ENCODE measurements at places on chromosomes 6 and 20.

DNA sequence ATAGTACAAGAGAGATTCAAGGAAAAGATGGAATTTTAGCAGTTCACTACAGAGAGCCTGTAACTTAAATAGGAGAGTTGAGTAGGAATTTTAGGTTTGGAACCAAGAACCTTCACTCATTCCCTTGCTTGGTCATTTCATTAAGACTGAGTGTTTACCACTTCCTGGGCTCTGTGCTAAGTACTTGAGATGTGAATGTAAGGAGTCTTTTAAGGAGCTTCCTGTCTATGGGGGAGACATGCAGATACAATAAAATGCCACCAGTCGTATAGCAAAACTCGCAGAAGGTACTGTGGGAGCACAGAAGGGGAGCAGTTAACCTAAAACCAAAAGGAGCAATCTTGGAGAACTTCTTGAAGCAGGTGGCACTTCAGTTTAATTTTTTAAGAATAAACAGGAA is 204.2 kb downstream of the SLC24A3 start:
- no peak overlapping the region for H3K4me3 ChIP-seq
- H3K27me3 ChIP-seq: no peaks in the 10 kb centered on the region
- no peaks in the 10 kb centered on the region for H3K4me1 ChIP-seq
- H3K36me3 ChIP-seq: no peaks in the 10 kb centered on the region

DNA sequence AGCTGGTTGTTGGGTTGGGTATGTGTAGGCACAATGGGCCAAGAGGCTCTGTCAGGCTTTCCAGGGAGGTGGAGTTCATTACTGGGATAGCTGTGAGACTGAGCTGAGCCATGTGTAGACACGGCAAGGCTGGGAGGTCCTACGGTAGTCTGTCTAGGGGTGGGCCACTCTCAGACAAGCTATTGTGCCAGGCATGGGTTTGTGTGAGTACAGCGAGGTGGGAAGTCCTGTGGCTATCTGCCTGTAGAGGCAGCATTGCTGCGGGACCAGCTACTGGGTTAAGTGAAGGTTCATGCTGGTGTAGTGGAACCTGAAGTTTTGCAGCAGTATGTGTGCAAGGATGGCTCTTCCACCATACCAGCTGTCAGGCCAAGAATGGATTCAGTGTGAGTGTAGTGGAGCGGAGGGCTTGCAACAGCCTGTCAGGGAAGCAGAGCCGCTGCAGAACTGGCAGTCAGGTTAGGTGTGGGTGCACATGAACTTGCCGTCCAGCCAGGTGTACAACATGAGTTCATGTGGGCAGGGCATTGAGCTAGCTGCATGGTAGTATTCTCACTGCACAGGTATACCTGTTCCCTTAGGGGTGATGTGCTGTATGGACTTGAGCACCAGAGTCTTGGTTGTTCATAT is 78.0 kb upstream of the CENPW start:
- H3K4me3 ChIP-seq: no peak overlapping the region
- no peaks in the 10 kb centered on the region for H3K27me3 ChIP-seq
- H3K27ac ChIP-seq: no peak overlapping the region

DNA sequence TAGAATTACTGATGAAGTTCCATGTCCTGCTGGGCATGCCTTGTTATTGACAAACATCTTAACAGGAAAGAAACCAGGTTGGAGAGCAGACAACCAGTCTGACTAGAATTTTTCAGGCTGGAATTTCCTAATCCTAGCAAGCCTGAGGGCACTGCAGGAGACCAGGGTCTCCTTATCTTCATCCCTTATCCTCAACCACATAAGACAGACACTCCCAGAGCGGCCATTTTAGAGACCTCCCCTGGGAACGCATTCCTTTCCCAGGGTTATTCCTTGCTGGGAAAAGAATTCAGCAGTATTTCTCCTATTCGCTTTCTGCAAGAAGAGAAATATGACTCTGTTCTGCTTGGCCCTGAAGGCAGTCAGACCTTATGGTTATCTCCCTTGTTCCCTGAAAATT is 803.7 kb downstream of the GRIK2 start:
- no peaks in the 10 kb centered on the region for H3K36me3 ChIP-seq
- no peak overlapping the region for H3K27ac ChIP-seq
- H3K27me3 ChIP-seq: no peaks in the 10 kb centered on the region
- H3K4me1 ChIP-seq: no peaks in the 10 kb centered on the region
- H3K4me3 ChIP-seq: no peak overlapping the region

DNA sequence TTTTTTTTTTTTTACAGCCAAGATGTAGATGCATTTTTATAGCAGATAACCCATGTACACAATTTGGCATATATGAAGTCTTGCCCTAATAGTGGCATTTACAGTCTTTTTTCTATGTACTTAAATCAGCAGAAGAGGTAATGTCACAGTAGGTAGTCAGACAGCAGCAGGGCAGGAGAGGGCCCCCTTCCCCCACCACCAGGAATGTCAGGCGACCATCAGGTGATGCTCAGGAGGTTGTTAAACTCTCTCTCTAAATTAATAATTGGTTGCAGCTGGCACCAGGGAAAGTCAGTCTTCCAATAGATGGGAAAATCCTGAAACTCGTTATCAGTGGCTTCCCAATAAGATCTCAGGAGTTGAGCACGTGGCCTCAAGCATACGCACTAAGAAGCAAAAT is 188.0 kb upstream of the ADGRB3 start:
- no peaks in the 10 kb centered on the region for H3K4me1 ChIP-seq
- H3K27me3 ChIP-seq: no peaks in the 10 kb centered on the region
- H3K36me3 ChIP-seq: no peaks in the 10 kb centered on the region
- no peak overlapping the region for H3K27ac ChIP-seq
- no peak for DNase-seq
- no peak overlapping the region for H3K4me3 ChIP-seq

DNA sequence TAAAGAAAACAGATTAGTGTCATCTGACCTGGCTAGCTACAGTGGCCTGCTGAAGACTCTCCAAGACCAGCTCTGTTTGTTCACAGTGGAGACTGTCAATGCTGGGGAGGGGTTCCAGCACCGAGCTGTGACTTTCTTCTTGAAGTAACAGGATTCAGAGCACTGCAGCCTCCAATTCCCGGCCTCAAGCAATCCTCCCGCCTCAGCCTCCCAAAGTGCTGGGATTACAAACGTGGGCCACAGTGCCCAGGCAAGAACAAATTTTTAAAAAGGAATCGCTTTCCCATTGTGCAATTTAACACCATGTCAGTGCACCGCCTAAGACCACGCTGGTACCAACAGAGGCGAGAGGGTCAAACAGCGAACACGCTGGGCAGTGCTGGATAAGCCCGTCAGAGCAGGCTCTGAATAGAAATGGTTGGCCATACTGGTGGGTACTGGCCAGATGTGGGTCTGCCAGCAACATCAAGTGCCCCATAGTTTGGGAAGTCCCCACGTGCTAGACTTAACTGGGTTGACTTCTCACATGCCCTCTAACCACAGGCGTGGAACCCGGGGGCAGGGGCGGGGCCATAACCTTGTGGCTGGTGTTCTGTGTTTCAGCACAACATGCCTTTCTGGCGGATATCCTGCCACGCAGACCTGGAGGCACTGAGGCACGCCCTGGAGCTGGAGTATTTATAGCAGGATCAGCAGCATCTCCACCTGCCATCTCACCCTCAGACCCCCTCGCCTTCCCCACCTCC is 168.9 kb downstream of the ZMYND8 start:
- no peaks in the 10 kb centered on the region for H3K4me1 ChIP-seq
- H3K4me3 ChIP-seq: no peak overlapping the region
- no peaks in the 10 kb centered on the region for H3K27me3 ChIP-seq
- no peak for DNase-seq
- H3K36me3 ChIP-seq: no peaks in the 10 kb centered on the region

DNA sequence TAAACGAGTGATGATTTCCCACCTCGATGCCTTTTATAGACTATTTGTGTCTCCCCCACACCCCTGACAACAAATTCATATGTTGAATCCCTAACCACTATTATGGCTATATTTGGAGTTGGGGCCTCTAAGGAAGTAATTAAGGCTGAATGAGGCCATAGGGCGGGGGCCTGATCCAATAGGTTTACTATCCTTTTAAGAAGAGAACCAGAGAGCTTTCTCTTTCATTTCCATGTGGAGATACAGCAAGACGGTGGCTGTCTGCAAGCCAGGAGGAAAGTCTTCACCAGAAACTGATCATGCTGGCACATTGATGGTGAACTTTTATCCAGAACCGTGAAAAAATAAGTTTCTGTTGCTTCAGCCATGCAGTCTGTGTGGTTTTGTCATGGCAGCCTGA is 38.9 kb upstream of the CLIC5 start:
- no peaks in the 10 kb centered on the region for H3K4me1 ChIP-seq
- no peaks in the 10 kb centered on the region for H3K27me3 ChIP-seq
- no peak overlapping the region for H3K27ac ChIP-seq
- no peak overlapping the region for H3K4me3 ChIP-seq
- DNase-seq: no peak

DNA sequence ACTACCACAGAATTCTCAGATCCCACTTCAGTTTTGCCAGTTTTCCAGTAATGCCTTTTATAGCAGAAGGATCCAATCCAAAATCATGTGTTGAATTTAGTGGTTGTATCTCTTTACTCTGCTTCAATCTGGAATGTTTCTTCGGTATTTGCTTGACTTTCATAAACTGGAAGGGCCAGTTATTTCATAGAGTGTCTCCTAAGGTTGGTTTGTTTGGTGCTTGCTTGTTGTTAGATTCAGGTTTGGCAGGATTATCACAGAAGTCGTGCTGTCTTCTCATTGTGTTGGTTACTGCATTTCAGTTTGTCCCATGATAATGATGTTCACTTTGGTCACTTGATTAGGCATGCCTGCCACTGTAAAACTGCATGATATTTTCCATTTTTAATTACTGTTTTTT is 45.7 kb downstream of the TMEM200A start:
- no peak overlapping the region for H3K4me3 ChIP-seq
- H3K27ac ChIP-seq: no peak overlapping the region
- no peaks in the 10 kb centered on the region for H3K36me3 ChIP-seq
- DNase-seq: no peak
- H3K4me1 ChIP-seq: no peaks in the 10 kb centered on the region
- no peaks in the 10 kb centered on the region for H3K27me3 ChIP-seq

- H3K27me3 ChIP-seq: peaks cover 12% of the 10 kb centered on the region
- no peak overlapping the region for H3K27ac ChIP-seq
- DNase-seq: no peak
- no peaks in the 10 kb centered on the region for H3K36me3 ChIP-seq
These were observed 287.7 kb downstream of the TAF4 start for GRCh38 chr20:61777773-61778494.

DNA sequence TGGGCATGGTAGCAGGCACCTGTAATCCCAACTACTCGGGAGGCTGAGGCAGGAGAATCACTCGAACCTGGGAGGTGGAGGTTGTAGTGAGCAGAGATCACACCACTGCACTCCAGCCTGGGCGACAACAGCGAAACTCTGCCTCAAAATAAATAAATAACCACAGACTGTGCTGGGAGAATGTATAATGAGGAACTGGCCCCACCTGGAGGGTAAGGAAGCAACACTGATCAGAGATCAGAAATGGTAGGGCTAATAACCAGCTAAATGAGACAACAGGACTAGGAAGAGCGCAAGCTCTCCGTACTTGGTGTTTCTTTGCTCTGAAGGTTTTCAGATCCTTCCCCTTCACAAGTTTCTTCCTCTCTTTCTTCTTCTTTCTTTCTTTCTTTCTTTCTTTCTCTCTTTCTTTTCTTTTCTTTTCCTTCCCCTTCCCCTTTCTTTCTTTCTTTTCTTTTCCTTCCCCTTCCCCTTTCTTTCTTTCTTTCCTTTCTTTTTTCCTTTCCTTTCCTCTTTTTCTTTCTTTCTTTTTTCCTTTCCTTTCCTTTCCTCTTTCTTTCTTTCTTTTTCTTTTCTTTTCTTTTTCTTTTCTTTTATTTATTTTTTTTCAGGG is 14.6 kb downstream of the CCM2L start:
- H3K27ac ChIP-seq: no peak overlapping the region
- H3K27me3 ChIP-seq: peaks cover 6% of the 10 kb centered on the region
- no peak for DNase-seq
- peaks cover 15% of the 10 kb centered on the region for H3K4me1 ChIP-seq
- no peak overlapping the region for H3K4me3 ChIP-seq

DNA sequence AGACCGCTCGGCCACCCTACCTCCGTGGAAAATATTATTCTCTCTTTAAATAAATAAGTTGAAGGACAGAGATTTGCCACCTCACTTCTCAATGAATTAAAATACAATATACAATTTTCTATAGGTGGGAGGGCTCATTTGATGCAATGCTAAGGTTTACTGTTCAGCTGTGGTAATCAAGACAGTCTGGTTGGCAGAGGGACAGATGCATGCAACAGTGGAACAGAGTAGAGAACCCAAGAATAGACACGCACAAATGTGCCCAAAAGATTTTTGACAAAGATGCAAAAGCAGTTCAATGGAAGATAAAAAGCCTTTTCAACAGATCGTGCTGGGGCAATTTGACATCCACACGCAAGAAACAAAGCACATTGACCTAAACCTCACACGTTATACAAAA is 145.2 kb downstream of the CEBPB start:
- no peak overlapping the region for H3K27ac ChIP-seq
- no peaks in the 10 kb centered on the region for H3K36me3 ChIP-seq
- H3K4me1 ChIP-seq: peaks cover 2% of the 10 kb centered on the region
- H3K27me3 ChIP-seq: no peaks in the 10 kb centered on the region
- DNase-seq: no peak
